Stimulated activated naive CD4-positive, alpha-beta T cell treated with Interleukin-2 at 50 U/mL for 16 hours (primary cell): ENCODE measurements at places on chromosomes 5 and 9.

GRCh38 chr9:76615177-76615603, 149.0 kb upstream of the PCA3 start:
- DNase-seq, result no peak

GRCh38 chr9:33081128-33081851, 4.8 kb upstream of the SMU1 start:
- DNase-seq, result peak; percentile 55

GRCh38 chr9:78188594-78188993, 47.3 kb upstream of the CEP78 start:
- no peak for DNase-seq

DNA sequence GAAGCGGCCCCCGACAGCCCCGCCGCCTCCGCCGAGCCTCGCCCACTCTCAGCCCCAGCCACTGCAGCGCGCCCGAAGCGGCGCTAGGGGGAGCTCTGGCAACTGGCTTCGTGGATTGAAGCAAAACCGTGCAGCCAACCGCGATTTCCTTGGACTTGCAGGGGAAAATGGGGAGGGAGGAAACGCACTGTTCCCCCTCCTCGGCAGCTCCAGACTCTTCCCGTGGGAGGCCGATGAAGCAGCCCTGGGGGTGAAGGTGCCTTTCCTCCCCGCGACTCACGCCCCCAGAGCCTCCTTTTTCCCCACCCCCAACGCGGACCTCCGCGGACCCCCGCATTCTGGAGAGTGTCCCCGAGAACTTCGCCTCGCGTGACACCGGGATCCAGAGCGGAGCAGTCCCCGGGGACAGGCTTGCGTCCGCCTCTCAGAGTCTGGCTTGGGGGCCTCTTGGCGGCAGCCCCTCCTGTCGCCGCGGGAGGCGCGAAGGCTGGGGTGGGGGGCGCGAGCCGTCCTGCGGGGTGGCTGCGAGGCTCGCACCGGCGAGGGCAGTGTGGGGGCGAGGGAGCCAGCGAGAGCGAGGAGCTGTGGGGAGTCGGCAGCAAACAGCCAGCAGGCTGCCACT, 3.8 kb downstream of the IER5L start:
- DNase-seq, result peak; percentile 69
